ENCODE measurements at places on chromosomes 6 and 20.
A peak's percentile ranks its signal among the peaks of the same experiment; 100 is the strongest.

DNA sequence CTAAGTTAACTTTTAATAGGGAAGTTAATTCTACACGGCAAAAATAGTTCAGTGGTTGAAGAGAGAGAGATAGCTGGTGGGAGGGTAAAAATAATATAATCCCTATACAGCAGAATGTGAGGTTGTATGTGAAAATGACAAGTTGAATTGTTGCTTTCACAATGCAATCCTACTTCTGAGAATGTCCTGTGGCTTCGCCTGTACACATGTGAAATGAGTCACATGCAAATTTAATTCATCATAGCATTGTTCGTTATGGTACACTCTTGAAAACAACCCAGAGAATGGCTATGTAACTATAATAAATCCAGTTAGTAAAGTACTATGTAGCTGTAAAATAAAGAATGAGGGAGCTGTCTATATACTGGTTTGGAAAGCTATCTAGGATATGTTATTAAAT, 46.0 kb upstream of the HINT3 start:
- peak; percentile 60 for DNase-seq

DNA sequence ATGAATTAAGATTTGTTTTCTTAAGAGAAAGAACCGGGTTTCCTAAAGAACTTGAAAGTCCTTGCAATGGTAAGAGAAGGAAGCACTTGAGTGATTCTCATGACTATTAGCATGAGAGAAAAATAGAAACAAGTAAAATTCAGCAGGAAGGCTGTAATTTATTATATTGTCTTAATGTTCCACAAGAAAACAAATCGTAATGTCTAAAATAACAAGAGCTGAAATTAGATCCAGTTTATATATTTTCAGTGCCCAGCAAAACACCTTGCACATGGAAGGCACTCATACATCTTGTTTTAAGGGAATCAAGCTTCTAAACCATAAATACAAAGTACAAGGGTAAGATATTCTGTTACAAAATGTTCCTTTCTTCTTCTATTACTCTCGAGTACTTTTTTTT, 229.4 kb upstream of the PLN start:
- DNase-seq: no peak

DNA sequence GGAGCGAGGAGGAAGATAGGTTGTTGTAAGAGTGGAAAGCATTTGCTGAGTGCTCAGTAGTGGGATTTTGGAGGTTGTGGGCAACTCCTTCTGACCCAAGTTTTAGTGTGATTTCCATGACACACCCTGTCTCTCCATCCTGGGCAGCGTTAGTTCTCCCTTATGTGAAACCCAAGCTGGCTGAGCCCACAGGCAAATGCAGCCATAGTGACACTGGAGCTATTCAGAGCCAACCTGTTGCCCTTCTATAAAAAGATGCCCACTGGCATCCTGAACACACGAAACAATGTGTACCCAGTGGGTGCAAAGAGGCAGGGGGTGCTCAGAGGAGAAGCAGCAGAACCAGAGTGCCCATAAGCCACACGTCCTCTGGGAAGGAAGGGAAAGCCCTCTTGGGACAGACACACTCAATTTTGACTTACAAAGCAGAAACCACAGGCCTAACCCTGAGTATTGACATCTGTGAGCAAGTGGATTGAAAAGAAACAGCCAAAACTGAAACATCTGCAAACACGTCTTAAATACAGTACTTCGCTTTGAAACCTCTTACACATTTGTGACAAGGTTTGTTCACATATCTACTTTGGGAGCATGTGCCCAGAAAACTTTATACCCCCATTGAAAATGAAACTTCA, 54.6 kb downstream of the BPIFB1 start:
- no peak for DNase-seq

- peak; percentile 20 for DNase-seq
Measured at GRCh38 chr20:37270576-37271420, 9.2 kb upstream of the GHRH start.

- no peak for DNase-seq
Measured at GRCh38 chr6:137673603-137674002, 179.4 kb upstream of the OLIG3 start.

GRCh38 chr20:57671662-57672061, 38.2 kb downstream of the PMEPA1 start:
- no peak for DNase-seq

DNA sequence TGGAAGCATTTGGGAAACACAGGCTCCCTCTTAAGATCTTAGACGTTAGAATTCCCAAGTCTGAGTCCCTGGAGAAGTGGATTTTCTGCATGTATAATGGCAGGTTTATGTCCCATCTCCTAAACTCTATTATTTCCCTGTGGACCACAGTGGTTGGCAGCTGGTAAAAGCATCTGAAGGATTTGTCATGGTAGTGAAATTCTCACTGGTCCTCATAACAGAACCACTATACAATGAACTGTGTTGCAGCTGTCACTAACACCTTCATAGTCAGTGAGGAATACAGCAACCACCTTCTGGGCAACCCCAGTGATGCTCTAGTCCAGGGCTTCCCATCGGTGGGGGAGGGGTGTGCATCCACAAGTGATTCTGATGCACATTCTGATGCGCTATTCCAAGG, 396.9 kb downstream of the ZFAND3 start:
- no peak for DNase-seq

GRCh38 chr6:99219788-99220187, 129.7 kb downstream of the FAXC start:
- no peak for DNase-seq

GRCh38 chr6:74054190-74054589, 358.2 kb downstream of the CD109 start:
- DNase-seq: no peak

DNA sequence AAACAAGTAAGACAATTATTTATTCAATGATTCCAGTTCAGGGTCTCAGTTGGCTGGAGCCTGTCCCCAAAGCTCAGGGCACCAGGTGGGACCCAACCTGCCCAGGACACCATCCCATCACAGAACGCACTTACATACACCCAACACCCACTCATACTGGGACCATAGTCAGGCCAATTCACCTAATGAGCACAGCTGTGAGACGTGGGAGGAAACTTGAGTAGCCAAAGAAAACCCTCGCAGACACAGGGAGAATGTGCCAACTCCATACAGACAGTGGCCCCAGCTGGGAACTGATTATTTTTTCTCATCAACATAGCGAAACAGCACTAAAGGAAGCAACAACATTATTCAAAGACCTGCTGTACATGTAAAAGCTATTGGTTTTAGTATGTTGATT, 58.6 kb upstream of the DOK5 start:
- no peak for DNase-seq

DNA sequence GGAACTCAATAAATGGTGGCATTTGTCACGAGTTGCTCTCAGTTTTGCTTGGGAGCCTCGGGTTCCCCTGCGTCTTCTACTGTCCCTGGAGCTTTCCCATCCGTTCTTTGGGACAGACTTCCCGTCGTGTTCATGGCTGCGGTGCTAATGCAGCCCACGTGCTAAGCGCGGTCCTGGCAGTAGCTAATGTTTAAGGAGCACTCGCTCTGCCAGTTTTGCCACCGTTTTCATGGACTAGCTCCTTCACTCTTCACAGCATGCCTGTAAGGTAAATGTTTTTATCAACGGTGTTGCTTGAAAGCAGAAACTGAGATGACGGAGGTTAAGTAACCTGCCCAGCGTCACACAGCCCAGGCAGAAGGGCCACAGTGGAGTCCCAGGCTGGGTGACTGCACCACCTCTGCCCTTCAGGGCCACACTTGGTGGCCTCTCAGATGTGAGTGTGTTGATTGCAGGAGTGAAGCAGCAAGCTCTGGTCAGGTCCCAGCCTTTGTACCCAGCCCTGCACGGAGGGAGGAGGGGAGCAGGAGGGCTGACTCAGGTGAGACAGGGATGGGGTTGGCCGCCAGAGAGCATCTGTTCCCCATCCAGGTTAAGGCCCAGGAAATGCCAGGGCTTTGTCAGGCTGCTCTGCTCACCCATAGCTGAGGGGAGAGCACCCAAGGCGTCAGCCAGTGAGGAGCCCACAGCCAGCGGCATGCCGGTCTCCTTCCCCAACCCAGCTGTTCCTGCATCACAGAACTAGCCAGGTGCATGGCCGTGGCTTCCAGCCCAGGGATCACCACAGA, 181.8 kb downstream of the ZMYND8 start:
- no peak for DNase-seq

DNA sequence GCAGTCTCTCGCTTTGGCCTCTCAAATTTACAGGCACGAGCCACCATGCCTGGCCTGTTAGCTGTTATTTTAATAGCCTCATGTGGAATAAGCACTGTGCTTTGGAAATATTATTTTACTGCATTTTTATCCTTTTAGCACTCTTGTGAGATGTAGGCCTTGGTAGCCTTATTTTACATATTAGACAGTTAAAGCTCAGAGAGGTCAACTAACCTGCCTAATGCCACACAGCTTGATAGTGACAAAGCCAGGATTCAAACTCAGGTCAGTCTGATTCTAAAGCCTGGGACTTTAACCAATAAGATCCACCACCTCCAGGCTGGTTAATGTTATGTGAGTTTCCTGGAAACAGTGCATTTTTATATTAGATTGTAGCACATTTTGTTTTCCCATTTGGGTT, 9.5 kb downstream of the TNFAIP3 start:
- DNase-seq: no peak

DNA sequence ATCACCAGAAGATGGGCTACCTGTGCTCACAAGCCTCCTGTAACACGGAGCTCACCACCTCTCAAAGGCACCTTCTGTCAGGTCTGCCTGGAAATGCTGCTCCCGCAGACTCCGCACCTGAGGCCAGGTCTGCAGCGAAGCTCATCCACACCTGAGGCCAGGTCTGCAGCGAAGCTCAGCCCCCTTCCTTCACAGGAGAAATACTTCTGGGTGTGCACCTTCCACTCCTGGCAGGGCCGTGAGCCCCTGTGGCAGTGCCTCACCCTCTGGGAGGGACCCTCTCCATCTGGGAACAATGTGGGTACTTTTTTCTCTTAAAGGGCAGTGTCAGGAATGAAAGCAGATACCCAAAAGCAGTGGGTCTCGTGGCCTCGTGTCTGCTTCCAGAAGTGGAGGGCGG, 1.4 kb upstream of the SLCO4A1 start:
- DNase-seq: no peak

- DNase-seq: no peak
Measured at GRCh38 chr6:39193201-39193791, 36.0 kb downstream of the KCNK5 start.

DNA sequence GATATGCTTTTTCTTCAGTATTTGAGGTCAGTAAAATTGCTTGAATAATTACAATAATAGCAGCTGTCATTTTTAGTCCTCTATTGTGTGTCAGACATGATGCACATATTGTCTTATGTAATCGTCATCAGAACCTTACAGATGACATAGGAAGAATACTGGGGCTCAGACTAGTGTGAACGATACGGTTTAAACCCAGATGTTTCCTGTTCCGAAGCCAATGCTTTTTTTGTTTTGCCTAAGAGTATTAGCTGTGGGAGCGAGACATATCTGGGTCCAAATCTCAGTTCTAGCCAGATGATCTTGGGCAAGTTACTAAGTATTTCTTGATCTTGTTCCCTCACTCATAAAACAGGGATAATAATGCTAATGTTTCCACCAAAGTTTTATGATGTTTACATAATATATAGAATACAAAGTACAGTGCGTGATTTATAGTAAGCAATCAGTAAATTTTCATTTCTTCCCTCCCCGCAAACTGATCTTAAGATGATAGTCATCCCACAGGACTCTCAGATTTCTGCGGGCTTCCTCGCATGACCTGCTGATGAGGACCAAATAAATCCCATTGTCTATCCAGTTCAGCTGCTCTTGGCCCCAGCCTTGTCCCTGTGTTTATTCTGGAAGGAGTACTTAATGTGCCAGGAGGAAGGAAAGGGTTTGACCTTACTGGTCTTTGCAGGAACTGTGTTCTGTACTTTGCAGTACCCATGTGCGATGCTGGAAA, 98.2 kb downstream of the CAP2 start:
- no peak for DNase-seq

DNA sequence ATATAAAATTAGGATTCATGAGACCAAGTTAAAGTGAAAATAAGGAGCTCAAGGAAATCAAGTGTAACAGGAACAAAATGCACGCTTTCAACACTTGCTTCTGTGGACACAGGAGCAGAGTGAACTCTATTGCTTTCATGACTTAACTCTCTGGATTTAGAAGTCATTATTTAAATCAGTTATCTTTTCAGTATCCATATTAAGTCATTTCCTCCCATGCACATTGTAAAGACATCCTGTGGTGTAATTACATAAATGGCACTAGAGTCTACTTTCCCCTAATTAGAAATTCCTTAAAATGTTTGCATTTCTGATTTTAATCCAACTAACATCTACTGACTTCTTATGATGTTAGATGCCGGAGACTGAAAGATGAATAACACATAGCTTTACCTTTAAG, 88.0 kb downstream of the INSM1 start:
- no peak for DNase-seq

DNA sequence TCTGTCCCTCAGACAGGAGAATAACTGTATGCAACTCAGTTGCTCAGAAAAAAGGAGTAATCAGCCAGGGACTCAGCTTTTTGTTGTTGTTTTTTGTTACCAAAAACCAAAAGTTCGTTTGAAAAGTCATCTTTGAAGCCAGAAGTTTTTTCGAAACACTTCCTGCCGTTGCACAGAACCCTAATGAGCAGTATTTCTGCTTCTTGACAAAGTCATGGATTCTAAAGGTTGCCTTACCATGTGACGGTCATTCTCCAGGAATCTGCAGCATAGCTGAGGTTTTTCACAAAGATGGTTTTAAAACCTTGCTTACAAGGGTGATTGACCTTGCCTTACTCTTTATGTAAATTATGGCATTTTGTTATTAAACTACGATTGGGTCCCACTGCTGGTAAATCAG, 1.9 kb downstream of the RAB32 start:
- DNase-seq: peak; percentile 81

DNA sequence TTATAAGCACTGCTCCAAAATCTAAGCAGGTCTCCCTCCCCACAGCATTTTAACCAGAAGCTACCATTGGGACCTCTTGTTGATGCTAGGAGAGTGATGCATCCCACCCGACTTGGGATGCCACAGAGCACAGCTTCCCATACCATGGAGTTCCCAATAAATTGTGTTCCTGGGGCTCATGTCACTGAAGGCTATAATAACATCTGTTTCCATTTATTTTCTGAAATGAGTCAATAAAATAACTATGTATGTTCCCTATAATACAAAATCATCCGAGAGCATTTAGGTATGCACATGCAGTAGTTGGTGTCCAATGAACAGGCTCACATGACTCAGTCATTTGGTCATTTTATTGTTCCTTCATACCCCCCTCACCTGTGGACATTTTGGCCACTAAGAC, 204.2 kb downstream of the TBC1D7 start:
- DNase-seq: peak; percentile 61

DNA sequence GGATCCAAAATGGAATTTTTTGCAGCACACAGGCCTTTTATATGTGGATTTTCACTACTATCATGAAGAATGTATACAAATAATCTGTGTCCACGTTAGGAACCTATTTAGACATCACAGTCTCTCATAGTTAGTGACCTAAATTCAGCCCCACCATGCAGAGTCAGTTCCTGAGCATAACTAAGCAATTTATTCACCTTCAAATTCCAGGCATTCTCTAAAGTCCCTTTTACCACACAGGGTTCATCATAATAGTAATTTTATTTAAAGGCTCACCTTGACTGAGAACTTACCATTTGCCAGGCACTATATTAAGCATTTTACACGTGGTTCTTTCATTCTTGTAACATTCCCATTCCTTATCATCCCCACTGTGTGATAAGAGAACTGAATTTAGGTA, 353.8 kb downstream of the ARHGAP18 start:
- no peak for DNase-seq

GRCh38 chr6:25052181-25052580, 116.4 kb upstream of the RIPOR2 start:
- no peak for DNase-seq

- no peak for DNase-seq
Measured at GRCh38 chr6:118284736-118285360, 263.2 kb upstream of the PLN start.

GRCh38 chr6:38209371-38210260, 390.1 kb downstream of the ZFAND3 start:
- no peak for DNase-seq

All from fibroblast of skin of right quadriceps (primary cell).